M059J (cell line): ENCODE measurements at places on chromosomes 16 and 17.

GRCh38 chr16:78122774-78123315, 23.4 kb downstream of the WWOX start:
- DNase-seq = peak; percentile 64

DNA sequence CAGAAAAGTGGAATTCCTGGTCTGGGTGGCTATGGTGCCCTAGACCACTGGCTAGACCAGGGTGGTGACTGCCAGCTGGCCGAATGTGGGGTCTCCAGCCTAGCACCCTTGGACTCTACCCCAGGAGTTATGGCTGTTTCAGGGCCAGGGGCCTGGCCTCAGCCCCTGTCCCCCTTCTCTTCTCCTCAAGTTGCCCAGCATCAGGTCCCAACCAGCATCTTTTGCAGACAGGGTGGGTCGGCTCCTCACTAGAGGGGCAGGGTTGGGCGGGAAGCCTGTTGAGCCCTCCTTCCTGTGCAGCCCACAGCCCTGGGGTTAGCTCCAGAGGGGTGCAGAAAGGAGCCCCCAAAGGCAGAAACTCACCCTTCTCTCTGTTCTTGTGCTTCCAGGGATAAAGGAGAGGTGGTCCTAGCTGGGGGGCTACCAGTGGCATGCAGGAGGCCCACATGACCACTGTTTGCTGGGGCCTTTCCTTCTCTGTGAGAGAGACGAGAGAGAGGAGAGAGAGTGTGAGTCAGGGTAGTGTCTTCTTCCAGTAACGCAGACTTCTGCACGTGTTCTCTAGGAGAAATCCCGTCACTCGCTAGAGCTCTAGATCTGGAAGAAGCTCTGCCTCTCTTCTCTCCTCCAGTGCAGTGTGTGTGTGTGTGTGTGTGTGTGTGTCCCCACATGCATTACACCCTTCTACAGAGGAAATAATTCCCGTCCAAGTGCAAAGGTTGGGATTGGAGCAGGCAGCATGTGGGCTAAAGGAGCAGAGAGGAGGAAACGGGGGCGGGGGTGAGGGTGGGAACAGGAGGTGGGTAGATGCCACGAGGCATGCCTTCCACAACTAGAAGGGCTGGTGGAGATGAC, 209.4 kb downstream of the SEC14L1 start:
- DNase-seq = no peak

GRCh38 chr17:13266606-13267005, 248.8 kb upstream of the ELAC2 start:
- DNase-seq = no peak

- DNase-seq = no peak
Measured at GRCh38 chr16:19088341-19088916, 21.0 kb downstream of the COQ7 start.

DNA sequence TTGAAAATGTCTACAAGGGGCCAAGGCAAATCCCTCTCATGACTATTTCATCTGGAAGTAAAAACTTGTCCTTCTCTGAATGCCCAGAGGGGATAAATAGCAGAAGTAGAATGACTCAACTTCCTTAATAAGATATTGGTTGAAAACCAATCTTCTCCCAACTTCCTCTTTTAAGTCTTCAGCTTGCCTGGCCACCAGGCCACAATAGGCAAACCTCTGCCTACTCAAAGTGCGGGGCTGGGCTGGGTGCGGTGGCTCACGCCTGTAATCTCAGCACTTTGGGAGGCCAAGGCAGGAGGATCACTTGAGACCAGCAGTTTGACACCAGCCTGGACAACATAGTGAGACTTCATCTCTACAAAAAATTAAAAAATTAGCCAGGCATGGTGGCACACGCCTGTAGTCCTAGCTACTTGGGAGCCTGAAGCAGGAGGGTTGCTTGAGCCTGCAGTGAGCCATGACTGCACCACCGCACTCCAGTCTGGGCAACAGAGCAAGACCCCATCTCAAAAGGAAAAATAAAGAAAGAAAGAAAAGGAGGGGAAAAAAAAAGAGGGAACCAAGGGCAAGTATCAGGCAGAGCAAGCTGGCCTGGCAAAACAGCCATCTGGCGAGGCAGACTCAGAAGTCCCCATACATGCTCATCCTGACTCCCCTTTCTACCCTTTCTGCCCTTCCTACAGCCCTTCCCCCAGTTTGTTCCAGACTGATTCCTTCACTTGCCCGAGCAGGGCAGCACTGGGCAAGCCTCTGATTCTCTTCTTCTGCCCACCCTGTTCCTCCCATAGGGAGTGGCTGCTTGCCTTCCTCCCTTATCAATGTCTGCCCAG, 20.6 kb downstream of the MAP3K14 start:
- DNase-seq = peak; percentile 93

- DNase-seq = no peak
Measured at GRCh38 chr17:40035162-40035559, 19.0 kb downstream of the MED24 start.

GRCh38 chr16:11494433-11494832, 92.3 kb downstream of the LITAF start:
- DNase-seq = no peak

DNA sequence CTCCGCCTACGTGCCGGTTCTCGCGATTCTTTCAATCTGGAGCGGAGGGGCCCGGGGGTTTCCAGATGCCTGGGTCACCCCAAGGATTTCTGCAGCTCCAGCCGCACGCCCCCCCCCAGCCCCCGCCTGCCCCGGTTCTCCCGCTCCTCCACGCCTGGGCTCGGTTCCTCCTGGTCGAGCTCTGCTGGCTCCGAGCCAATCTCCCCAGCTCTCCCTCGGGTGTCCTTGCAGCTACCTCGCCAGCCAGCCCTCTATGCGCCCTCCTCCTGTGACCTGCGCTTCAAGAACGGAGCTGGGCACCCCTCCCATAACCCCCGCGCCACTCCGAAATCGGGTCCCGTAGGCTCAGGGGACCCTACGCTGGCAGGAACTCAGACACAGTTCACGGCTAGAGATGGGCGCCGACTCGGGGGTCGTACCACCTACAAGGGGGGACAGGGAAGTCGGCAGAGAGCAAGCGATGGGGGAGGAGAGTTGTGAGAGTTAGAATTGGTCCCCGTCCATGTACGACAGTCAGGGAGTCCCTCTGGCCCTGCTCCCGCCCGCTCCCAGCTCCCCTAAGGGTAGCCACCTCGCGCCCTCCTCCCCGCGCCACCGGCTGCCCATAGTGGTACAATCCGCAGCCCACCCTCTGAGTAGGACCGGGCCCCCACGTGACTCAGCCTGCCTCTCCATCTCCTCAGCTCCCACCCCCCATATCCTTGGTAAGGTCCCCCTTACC, 961 bp downstream of the FGF11 start:
- peak; percentile 62 for DNase-seq

DNA sequence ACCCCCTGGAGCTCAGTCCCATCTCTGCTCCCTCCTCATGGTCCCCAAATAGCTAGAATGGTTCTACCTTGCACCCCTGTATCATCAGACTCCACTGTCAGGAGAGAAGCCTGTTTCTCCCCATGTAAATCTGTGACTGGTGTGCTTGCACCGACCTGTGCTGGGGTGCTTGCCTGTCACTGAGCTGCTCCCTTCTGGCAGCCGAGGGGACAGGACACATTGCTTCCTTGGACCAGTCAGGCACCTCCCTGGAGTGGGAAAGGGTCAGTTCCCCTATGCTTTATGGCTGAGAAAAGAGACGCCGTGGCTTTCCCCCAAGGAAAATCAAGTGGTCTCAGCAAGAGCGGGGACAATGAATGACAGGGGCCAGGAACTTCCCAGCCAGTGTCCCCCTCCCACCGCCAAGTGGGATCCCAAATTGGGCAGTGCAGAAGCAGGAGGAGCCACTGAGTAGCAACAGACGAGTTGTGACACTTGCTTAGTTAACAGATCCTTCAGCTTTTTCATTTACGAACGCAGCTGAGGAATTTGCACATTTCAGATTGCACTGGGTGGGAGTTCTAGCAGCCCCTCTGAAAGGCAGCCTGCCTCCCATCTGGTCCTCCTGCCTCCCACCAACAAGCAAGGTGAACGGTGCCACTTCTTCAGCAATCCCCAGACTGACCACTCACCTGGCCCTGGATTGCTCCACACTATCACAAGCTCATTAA, 156.4 kb downstream of the KATNIP start:
- no peak for DNase-seq

GRCh38 chr16:27378871-27379481, 23.0 kb upstream of the IL21R start:
- DNase-seq = no peak

- peak; percentile 88 for DNase-seq
Measured at GRCh38 chr16:528111-529011, 849 bp downstream of the CAPN15 start.

GRCh38 chr17:58376472-58377000, 24.5 kb upstream of the SUPT4H1 start:
- DNase-seq = no peak

- DNase-seq = no peak
Measured at GRCh38 chr17:67666710-67667109, 51.0 kb upstream of the NOL11 start.

DNA sequence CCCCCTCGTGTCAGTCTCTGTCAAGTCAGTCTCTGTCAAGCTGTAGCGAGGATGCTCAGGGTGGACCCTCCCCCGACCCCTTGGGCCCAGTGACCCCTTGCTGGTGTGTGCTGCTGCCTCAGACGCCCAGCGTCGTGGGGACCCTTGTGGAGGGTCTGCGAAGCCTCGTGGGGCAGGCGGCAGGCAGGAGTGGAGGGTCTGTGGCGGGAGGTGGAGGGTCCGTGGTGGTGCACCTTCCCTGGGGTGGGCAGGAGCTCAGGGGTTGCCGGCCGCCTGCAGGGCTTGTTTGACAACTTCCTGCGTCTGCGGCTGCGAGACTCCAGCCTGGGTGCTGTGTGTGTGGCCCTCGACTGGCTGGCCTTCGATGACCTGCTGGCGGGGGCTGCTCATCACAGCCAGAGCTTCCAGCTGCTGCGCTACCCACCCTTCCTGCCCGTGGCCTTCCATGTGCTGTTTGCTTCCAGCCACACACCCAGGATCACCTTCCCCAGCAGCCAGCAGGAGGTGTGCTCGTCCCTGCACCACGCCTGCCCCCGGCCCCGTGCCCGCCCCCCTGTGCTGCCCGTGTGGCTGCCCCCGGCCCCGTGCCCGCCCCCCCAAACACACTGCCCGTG, 5.6 kb downstream of the GNG13 start:
- DNase-seq = no peak

DNA sequence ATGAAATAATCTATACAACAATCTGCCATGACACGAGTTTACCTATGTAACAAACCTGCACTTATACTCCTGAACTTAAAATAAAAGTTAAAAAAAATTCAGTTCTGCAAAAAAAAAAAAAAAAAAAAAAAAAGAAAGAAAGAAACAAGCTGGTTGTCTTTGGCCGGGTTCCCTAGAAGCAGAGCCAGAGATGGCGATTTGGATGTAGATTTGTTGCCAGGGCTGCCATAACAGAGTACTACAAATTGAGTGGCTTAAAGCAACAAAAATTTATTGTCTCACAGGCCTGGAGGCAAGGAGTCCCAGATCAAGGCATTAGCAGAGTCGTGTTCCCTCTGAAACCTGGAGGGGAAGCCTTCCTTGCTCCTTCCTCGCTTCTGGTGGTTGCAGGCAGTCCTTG, 20.4 kb downstream of the SYT17 start:
- DNase-seq = no peak

GRCh38 chr17:36111068-36111490, 7.5 kb downstream of the CCL4 start:
- DNase-seq = no peak

DNA sequence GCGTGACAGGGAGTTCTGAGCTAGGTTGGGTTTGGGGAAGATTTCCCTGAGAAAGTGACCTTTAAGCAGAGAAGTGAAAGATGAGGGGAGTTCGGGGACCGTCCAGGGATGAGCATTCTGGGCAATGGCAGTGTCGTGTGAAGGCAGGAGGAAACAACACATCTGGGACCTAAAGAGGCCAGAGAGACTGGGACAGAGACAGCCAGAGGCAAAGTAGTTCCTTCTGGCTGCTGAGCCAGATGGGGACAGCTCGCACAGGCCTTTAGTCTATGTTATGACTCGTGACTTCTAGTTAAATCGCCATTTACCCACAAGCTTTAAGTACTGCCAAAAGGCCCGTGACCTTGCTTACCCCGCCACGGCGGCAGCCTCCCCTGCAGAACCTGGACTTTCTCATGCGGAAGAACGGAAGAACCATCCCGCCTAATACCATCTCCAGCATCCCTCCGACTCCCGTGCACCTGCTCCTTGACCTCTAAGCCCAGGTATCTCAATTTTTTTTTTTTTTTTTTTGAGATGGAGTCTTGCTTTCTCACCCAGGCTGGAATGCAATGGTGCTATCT, 8.5 kb upstream of the MED11 start:
- peak; percentile 20 for DNase-seq
